ENCODE measurements at places on chromosomes 3 and 15. TPM values are rescaled to one million over a fixed set of nuclear protein-coding genes. Genes with fewer than 3 reads are reported as not detected.

The HTR3E gene
- not detected for polyA plus RNA-seq

The CGNL1 gene
- polyA plus RNA-seq = 17.3 TPM

The SEMA3G gene
- polyA plus RNA-seq = 19.8 TPM

The SPSB4 gene
- polyA plus RNA-seq = 20.5 TPM

The TF gene
- polyA plus RNA-seq = 591 TPM

The CACNA2D2 gene
- polyA plus RNA-seq = 49.6 TPM

The SPATA12 gene
- 0.20 TPM for polyA plus RNA-seq

The ILDR1 gene
- polyA plus RNA-seq = 0.15 TPM

The GABRB3 gene
- 61.0 TPM for polyA plus RNA-seq

The SLC15A2 gene
- polyA plus RNA-seq = 95.5 TPM

The LYZL4 gene
- not detected for polyA plus RNA-seq

The DUOXA1 gene
- polyA plus RNA-seq = not detected

The GOLGA6A gene
- polyA plus RNA-seq = not detected

The LIPH gene
- 0.15 TPM for polyA plus RNA-seq

The RASGRF1 gene
- polyA plus RNA-seq = 34.1 TPM

The GOLGA8R gene
- polyA plus RNA-seq = 3.8 TPM

The C2CD4A gene
- 0.86 TPM for polyA plus RNA-seq

The ACKR4 gene
- polyA plus RNA-seq = 0.66 TPM

The TMEM207 gene
- polyA plus RNA-seq = not detected

The HCLS1 gene
- 12.0 TPM for polyA plus RNA-seq

The FOXP1 gene
- polyA plus RNA-seq = 27.4 TPM

The SACM1L gene
- 50.3 TPM for polyA plus RNA-seq

The IL5RA gene
- 8.1 TPM for polyA plus RNA-seq

The TNIK gene
- 105 TPM for polyA plus RNA-seq

The CLDN18 gene
- 0.44 TPM for polyA plus RNA-seq

The IL16 gene
- 5.3 TPM for polyA plus RNA-seq

The ITGA11 gene
- 5.7 TPM for polyA plus RNA-seq

The DAG1 gene
- polyA plus RNA-seq = 92.6 TPM

The ADGRG7 gene
- not detected for polyA plus RNA-seq

The TERC gene
- 0.90 TPM for polyA plus RNA-seq

The ARHGAP31 gene
- 17.5 TPM for polyA plus RNA-seq

The ALDH1L1 gene
- polyA plus RNA-seq = 67.4 TPM

The LNP1 gene
- 13.6 TPM for polyA plus RNA-seq

The STX19 gene
- not detected for polyA plus RNA-seq

The SKOR1 gene
- 20.1 TPM for polyA plus RNA-seq

The TMEM158 gene
- polyA plus RNA-seq = 19.2 TPM

The CHAC1 gene
- 17.0 TPM for polyA plus RNA-seq

The LSAMP gene
- 174 TPM for polyA plus RNA-seq

The PIERCE2 gene
- 8.6 TPM for polyA plus RNA-seq

The PLSCR1 gene
- 23.5 TPM for polyA plus RNA-seq

The TMCO5A gene
- not detected for polyA plus RNA-seq

The CPNE9 gene
- 6.1 TPM for polyA plus RNA-seq

The GPR62 gene
- 2.5 TPM for polyA plus RNA-seq

The PLCH1 gene
- polyA plus RNA-seq = 13.7 TPM

The TMEM266 gene
- polyA plus RNA-seq = 10.9 TPM

The ARHGEF26 gene
- 57.8 TPM for polyA plus RNA-seq
